Myocyte (in vitro differentiated cells): ENCODE measurements at places on chromosomes 6 and 20. TPM values are rescaled to one million over a fixed set of nuclear protein-coding genes. Genes with fewer than 3 reads are reported as not detected.

- no peak for DNase-seq
Observed at GRCh38 chr6:138609801-138610430, 110.6 kb upstream of the NHSL1 start.

DNA sequence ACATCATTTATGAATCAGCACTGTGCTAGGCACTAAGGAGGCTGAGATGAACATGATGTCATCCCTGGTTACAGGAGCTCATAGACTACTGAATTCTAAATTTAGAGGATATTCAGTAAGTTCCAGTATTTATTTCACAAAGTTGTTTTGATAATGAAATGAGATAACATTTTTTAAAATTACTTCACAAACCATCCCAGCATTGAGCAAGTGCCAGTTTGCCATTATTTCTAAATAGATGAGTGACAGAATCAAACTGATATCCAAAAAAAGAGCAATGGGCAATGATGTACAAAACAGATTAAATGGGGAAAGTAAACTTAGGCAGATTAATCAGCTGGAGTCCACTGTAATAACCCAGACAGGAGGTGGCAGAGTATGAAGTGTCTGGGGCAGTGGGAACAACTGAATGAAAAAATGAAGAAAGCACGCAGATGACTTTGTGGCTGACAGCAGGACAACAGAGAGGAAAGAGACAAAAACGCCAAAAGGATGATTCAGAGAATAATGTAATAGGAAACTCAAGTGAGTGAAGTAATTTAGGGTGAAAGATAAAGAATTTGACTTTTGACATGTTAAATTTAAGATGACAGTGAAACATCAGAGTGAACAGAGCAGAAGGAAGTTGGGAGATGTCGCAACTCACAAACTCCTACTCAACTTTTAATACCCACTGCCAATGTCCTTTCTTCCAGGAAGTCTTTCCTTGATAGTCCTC, 70.2 kb downstream of the RCAN2 start:
- DNase-seq: no peak

GRCh38 chr6:24194978-24195700, 69.1 kb downstream of the NRSN1 start:
- DNase-seq: no peak

The KIAA0408 gene
- total RNA-seq: 1.7 and 2.0 TPM in 2 replicates

DNA sequence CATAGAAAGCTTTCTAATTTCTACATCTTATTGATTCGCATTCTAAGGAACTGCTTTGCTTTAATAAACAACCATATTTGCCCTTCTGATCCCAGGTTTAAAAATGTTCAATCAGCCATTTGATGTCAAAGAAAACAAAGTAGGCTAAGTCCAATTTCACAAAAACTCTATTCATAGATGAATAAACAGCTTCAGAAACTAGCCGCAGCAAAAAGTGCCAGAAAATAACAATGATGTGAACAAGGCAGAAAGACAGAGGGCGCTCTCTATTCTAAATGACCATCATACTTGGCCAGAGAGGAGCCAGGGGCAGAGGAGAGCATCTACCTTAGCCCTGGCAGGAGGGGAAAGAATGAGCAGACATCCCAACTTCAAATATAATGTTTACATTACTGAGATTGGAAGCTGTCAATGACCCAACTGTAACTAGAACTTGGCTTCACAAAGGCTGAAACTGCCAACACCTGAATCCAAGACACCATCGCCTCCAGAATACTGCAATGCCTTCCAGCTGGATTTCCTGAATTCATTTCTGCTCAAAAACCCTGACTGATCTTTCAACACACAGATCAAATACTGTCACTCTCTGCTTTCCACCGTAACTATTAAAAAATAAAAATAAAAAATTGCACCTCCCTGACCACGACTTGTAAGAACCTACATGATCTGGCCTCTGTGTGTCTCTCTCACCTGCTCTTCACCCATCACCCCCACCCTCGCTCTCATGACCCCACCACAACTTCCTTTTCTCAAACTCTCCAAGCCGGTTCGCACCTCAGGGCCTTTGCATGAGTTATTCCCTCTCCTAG, 9.5 kb downstream of the CNKSR3 start:
- DNase-seq: no peak

DNA sequence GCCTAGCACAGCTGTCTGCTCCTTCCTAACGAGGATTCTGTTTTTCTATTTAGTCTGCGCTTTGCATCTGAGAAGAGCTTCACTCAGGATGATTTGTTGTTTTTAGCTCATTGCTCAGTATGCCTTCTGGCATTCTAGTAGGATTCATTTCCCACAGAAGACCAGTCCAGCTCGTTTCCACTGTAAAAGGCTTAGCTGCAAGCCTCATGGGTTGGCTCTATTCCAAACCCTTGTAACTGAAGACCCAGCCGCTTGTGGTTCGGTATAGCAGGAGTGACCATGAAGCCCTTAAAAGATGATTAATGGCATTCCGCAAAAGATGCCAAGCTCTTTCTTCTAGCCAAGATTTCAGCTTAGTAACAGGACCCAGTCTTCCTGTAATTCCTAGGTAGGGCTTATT, 7.2 kb downstream of the ADGRF1 start:
- peak; percentile 99 for DNase-seq
